Activated T-cell treated with anti-CD3 and anti-CD28 coated beads for 4 hours (primary cell): ENCODE measurements at places on chromosomes 1 and 21.
A peak's percentile ranks its signal among the peaks of the same experiment; 100 is the strongest.

GRCh38 chr1:96361961-96362360 lies 359.6 kb upstream of the PTBP2 start:
- DNase-seq = no peak

DNA sequence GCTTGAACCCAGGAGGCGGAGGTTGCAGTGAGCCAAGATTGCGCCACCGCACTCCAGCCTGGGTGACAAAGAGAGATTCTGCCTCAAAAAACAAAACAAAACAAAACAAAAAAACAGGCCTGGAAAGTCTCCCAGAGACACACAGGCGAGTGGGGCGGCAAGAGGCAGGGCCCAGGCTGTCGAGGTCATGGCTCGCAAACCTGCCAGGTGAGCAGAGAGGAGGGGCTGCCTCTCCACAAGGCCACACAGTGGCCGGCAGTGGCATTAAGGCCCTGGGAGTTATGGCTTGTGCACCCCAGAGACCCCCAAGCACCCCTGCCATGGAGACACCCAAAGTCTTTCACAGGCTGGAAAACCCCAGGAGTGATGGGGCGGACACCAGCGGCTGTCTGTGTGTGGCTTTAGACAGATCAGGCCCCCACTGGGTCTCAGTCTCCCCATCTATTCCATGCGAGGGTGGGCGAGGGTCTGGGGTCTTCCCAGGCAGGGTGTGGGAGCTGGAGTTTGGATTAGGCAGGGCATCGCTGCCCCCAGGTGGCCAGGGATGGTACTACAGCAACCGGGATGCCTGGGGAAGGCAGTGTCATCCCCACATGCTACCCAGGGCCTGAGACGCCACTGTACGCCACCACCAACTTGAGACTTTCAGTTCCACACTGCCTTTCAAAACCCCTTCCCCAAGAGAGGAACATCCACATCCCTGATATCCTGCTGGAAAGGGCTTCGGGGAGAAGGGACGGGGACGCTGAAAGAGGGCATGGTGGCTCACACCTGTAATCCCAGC lies 7.3 kb upstream of the CTRC start:
- DNase-seq = peak; percentile 76

DNA sequence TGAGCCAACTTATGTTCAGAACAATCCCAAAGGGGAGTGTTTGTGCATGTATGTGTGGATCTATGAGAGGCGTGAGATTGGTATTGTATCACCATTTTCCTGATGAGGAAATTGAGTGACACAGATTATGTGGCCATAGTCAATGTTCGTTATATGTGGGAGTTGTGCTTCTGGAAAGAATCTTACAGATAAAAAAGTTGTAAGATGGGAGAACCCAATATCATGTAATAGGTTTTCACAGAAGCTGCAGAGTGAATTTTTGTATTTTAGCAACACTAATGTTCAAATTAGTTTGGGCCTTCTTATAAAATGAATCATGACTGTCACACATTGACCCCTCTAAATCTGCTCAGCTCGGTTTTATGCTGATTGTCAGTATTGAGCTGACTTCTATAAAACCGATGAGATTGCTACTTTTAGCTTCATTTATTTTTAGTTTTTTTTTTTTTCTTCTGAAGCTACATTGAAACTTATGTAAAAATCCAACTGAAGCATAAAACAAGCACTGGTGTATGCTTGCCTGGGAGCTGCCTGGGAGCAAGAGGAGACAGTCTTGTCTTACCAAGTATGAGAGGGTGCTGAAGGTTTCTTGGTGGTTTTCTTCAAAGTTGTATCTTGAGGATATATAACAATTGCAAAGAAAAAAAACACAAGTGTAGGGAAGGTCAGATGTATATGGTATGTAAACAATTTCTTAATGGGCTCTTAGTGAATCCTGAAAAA lies 4.1 kb downstream of the RWDD3 start:
- no peak for DNase-seq

DNA sequence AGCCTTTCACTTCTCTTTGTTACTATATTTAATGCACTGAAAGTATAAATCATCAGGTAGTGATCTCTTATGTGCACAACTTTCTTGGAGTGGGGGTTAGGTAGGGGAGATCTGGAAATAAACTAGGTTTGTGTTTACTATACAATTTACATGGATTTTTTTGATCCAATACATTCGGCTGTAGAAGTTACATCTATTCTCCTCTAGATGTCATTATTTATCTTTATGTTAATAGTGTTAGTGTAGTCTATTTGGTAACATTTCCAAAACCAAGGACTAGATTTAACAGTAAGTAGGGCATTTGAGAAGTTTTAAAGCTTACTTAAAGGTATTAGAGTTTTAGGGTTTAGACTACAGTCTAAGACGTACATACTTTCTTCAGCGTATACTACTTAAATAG lies 5.4 kb downstream of the VPS45 start:
- DNase-seq = no peak

- no peak for DNase-seq
Observed at GRCh38 chr1:116878804-116879477, 30.8 kb upstream of the PTGFRN start.

- no peak for DNase-seq
Observed at GRCh38 chr21:20999659-21000058, 1.4 kb downstream of the NCAM2 start.

DNA sequence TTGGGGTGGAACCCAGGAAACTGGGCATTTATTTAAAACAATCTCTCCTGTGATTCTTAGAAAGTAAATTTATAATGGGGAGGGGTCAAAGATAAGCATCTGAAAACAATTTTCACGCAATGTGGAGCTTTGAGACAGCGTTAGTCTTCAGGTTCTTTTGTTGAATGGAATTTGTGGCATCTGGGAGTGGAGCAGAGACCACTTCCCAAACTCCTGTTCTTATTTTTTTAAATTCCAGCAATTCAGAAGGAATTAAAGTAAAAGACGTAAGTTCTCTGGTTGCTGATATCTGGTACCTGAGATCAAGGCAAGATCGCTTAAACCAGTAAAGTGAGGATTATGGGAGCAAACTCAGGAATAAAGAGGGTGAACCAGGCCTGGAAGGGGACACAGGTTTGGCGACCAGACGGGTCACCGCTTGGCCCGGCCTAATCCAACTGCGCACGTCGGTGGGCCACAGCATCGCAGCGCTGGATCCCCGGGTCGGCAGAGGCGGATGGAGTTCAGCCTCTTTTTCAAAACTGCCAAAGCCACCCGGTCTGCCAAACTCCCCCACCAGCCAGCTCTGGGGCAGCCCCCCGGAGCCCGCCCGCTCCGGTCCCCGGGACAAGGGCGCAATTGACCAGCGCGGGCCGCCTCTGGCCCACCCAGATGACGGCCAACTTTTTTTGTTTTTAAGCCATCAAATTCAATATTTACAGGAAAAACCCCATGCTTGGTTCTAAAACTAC lies 754 bp upstream of the PDPN start:
- DNase-seq = no peak

DNA sequence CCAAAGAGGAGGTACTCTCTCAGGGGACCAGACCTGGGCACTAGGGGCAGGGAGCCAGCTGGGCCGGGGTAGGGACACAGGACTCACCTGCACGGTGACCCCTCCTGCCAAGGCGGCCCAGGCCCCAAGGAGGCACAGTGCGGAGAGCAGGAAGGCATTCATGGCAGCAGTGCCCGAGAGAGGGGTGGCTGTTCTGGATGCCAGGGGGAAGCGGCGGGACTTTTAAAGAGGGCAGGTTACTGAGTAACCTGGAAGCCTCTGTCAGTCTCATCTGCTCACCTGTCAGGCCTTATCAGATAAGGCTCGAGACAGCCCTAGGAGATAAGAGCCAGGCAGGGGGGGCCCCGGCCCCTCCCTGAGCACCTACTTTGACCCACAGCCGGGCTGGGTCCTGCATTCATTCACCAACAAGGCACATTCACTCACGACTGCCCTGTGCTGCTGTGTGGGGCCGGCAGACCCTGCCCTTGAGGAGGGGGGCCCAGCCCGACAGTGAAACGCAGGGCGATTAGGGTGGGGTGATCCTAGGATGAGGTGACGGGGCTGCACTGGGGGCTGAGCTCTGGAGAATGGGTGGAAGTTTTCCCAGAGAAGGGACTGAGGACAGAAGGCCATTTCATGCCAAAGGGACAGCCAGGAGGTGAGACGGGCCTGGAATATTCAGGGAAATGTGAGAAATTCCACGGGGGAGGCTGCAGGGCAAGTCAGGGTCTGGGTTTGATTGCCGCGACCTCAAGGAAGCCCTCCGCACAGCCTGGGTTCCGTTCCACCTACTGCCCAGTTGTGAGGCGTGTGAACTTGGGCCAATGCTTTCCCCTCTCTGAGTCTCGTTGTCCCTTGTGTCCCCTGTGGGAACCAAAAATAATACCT lies at the start of gene GUCA2A:
GUCA2A (minus strand) TSS at position 195 of the 870 bp plus-strand sequence; CDS start at position 162, 33 bp downstream.
- no peak for DNase-seq

- DNase-seq = no peak
Observed at GRCh38 chr21:46456750-46457149, 1.9 kb upstream of the DIP2A start.

GRCh38 chr1:226110249-226111097 lies 48.0 kb downstream of the H3-3A start:
- DNase-seq = no peak

- DNase-seq = no peak
Observed at GRCh38 chr21:14617040-14617393, 70.9 kb upstream of the SAMSN1 start.

DNA sequence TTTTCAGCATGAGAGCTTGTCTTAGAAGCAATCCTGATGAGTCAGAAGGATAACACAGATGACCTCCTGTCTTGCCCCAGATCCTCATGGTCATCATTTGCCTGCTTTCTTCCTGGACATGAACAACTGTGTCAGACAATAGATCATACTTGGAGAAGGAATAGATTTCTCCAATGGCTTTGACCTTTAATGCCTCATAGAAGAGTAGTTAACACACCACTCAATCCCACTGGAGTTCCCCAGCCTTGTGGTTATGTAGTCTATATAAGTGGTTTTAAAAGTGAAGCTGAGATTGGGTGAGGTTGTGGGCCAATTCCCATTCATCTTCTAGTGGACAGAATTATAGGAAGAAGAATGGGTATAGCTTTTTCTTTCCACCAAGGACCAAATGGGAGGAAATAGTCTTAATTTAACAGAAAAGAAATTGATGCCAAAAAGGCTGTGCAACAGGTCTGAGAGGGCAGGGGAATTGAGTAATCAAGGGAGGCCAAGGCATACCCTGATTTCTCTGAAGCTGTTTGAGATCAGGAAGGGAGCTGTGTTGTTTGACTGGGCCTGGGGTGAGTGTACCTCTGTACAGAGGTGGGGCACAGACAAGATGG lies 14.4 kb downstream of the PRCC start:
- DNase-seq = no peak

DNA sequence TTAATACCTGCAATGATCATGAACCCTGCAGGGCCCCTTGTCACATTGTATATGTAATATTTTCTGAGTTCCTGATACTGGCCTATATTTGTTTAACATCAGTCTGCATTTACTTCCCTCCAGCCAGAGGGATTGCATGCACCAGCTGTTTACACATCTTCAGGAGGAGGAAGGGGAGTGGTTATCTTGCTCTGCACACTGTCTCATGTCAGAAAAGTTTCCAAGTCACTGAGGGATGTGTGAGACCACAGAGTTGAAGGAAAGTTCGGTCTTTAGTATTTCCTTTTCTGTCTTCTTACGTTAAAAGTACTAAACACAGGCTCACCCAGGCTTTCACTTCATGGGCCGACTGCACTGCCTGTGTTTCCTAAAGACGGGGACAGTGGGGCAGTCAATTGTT lies 574.1 kb downstream of the LMO4 start:
- DNase-seq = no peak

DNA sequence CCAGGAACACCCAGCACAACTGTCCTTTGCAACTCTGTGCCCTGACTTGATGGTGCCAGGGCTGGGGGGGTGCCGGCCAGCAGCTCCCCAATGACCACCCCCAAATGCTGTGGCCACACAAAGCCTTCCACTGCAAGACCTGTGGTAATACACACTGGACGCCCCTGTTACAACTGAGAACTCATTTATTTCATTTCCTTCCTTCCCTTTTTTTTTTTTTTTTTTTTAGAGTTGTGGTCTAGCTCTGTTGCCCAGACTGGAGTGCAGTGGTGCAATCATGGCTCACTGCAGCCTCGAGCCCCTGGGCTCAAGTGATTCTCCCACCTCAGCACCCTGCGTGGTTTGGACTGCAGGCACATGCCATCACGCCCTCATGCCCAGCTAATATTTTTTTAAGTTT lies 25.2 kb downstream of the TP73 start:
- no peak for DNase-seq

GRCh38 chr1:43991476-43992231 lies at the start of gene CCDC24:
Gene CCDC24 (plus strand): TSS chr1:43991599. CDS start chr1:43991879, 280 bp downstream.
- DNase-seq = peak; percentile 60

DNA sequence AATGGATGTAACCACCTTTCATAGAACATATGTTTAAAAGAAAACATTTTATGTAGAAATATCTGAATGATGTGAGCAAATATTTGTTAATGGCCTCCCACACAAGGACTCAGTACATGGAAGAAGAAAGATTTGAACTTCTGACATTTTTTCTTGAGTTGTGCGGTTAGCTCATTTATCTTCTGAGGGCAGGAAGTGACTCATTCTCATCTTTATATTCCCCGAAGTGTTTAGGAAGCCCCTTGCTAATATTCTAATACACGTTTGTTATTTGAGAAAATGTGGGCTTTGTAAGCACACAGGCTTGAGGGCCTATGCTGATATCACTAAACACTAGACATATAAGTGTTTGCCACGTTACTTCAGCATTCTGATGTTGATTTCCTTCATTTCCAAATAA lies 392.5 kb upstream of the PTBP2 start:
- no peak for DNase-seq

- DNase-seq = no peak
Observed at GRCh38 chr1:224585051-224585450, 31.1 kb upstream of the CNIH3 start.

DNA sequence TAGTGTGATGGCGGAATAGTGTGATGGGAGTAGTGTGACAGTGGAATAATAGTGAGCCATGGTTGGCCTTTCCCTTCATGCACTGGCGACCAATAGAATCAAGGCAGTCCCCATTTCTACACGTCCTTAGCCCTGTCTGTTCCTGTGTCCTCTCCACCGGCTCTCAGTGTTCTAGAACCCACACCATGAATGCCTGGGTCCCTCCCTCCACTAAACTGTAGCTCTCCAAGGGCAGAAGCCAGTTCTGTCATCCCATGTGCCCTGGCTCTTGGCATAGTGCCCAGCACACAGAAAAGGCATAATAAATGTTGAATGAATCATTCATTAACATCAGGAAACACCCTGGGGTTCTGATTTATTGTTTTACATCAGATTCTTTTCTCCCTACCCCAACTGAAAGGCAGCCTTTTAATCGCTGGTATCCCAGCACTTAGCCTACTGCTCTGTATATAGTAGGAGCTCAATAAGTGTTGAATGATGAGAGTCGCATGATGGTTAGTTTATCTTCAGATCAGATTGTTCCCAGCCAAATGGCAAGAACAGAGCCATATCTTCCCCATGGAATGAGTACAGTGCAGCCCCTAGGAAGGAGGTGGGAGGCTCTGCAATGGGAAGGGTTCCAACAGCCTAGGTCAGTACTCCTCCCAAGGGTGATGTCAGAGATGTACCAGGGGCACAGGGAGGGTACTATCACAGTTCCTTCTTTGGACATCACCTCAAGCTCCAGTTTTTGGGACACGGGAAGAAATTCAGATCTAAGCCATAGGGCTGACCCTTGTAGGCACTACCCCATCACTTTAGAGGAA lies 325.7 kb downstream of the HHAT start:
- no peak for DNase-seq
